ENCODE measurements at places on chromosomes 1 and 21. TPM values are rescaled to one million over a fixed set of nuclear protein-coding genes. Genes with fewer than 3 reads are reported as not detected.
A peak's percentile ranks its signal among the peaks of the same experiment; 100 is the strongest.

DNA sequence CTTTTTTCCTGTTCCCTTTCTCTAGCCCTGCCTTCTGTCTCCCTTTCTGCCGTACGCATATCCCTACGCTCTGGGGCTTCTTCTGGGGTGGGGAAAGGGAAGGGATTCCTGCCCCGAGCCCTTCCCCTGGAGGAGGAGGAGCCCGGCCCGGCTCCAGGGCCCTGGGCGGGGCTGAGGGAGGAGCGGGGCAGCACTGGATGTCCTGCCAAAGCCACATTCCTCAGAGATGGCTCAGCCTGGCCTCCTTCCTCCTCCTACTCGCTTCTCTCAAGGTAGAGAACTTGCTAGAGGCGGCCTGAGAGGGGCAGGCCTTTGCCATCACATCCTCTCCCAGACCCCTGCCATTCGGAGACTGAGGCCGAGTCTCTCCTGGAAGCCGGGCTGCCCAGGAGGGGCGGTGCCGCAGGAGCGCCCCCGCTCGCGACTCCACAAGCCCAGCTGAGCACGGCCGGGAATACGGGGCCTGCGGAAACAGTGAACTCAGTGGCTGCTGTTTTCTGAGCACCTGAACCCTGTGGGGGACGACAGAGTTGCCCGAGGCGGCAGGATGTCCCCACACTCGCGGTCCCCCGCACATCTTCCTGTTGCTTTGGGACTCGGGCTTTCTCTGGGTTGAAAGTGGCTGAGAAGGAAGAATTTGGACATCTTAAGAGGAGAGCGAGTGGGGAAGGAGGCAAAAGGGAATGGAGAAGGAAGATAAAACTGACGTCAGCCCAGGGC is 12.2 kb downstream of the ADAMTSL4 start:
- DNase-seq = peak; percentile 99
- H3K4me3 ChIP-seq = peak overlapping the region; percentile 61
- peaks cover 27% of the 10 kb centered on the region for H3K36me3 ChIP-seq
- H3K4me1 ChIP-seq = peaks cover 74% of the 10 kb centered on the region

DNA sequence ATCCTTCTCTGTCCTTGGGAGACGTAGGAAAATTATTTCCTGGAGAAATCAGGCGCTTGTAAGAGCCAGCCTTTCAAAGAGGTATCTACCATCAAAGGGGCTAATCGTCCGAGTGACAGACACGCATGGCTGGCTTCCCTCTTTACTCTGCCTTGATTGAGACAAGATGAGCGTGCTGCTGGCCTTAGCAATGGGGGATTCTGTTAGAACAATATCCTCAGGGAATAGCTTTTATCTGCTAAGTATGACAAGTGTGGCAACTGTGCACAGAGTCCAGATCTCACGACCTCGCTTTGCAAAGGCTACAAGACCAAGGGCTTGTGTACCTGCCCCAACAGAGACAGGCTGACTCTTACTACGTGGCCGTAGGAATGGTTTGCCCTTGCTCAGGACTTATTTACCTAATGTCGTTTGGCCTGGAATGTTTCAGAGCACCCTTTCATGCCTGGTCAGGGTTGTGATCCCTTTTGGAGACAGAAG is 417.1 kb downstream of the KIF26B start:
- H3K4me3 ChIP-seq = no peak overlapping the region
- no peak overlapping the region for H3K27ac ChIP-seq
- no peaks in the 10 kb centered on the region for H3K36me3 ChIP-seq
- H3K27me3 ChIP-seq = peaks cover 2% of the 10 kb centered on the region
- peaks cover 6% of the 10 kb centered on the region for H3K4me1 ChIP-seq

DNA sequence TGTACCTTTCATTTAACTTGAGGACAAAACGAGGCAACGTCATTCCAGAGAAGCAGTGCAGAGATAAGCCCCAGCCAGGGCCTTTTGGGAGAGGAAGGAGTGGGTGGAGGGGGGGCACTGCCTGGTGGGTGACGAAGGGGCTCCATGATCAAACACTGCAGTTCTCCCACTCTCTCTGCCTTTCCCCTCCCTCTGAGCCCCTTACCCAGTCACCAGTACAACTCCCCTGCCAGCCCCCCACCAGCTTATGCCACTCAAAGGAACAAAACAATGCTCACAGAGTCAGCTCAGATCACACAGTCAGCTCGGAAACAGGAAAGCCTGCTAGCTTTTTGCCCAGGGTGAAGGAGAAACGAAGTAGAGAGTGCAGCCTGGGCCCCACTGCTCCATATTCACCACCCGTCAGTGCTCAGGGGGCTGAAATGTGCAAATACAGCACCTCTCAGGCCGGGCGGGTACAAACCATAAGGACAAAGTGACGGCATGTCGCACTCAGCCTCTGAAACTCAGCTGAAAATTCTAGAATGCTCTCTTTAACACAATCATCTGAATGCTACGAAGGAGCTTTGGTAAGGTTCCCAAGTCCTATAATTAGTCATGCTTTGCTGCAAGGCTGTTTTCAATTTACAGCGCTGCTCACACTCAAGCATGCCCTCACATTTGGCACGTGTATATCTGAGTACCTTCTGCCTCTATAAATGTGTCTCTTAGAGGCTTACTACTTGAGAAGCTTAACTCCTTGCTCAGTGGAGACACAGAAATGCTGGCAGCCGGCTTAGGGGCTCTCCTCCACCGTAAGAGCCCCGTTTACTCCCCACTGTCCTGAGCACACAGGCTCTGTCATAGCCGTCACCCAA is 65.8 kb upstream of the RAB4A start:
- peaks cover 27% of the 10 kb centered on the region for H3K4me1 ChIP-seq
- no peaks in the 10 kb centered on the region for H3K27me3 ChIP-seq
- no peaks in the 10 kb centered on the region for H3K36me3 ChIP-seq
- H3K4me3 ChIP-seq = no peak overlapping the region

DNA sequence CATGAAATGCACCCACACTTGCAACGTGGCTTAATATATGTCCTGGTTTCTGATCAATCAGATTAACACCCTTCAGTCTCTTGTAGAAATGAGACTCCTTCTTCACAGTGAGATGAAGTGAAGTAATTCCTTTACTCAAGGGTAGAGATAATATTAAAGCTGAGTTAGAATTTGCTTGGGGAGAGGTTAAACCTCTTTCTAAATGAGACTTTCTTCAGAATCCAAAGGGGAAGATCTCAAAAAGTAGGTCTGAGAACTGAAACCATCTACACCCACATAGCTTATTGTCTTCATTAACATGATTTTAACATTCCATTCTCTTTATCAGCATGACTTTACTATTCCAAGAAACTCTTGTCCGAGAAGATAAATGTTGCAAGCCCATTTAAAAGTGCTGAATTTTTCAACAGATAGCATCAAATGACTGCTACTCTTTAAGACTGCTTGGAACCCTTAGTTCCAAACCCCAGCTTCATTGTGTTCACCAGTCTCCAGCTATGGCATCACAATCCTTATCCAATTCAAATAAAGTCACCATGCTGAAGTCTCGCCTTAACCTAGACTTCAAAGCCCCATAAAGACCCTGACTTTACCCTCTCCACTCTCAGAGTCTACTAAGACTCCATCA is 19.2 kb upstream of the TRAF3IP3 start:
- no peak overlapping the region for H3K27ac ChIP-seq
- no peak for DNase-seq
- no peaks in the 10 kb centered on the region for H3K4me1 ChIP-seq
- no peak overlapping the region for H3K4me3 ChIP-seq
- H3K36me3 ChIP-seq = no peaks in the 10 kb centered on the region
- H3K27me3 ChIP-seq = no peaks in the 10 kb centered on the region

- H3K27me3 ChIP-seq = no peaks in the 10 kb centered on the region
- H3K4me1 ChIP-seq = no peaks in the 10 kb centered on the region
- no peak overlapping the region for H3K4me3 ChIP-seq
- no peak for DNase-seq
- no peak overlapping the region for H3K27ac ChIP-seq
- H3K36me3 ChIP-seq = no peaks in the 10 kb centered on the region
These were observed 182.1 kb upstream of the DMRTA2 start for GRCh38 chr1:50605186-50605875.

GRCh38 chr1:25556791-25557476 is 13.5 kb downstream of the LDLRAP1 start:
- H3K36me3 ChIP-seq = peaks cover 29% of the 10 kb centered on the region
- no peak overlapping the region for H3K27ac ChIP-seq
- DNase-seq = no peak
- peaks cover 50% of the 10 kb centered on the region for H3K4me1 ChIP-seq
- no peaks in the 10 kb centered on the region for H3K27me3 ChIP-seq
- no peak overlapping the region for H3K4me3 ChIP-seq

GRCh38 chr1:21508580-21509350 is 458 bp upstream of the ALPL start:
- peaks cover 11% of the 10 kb centered on the region for H3K4me1 ChIP-seq
- no peak overlapping the region for H3K4me3 ChIP-seq
- H3K27me3 ChIP-seq = peaks cover 65% of the 10 kb centered on the region
- DNase-seq = peak; percentile 54

GRCh38 chr1:173878251-173878650 is 10.1 kb downstream of the ZBTB37 start:
- no peaks in the 10 kb centered on the region for H3K4me1 ChIP-seq
- peaks cover 20% of the 10 kb centered on the region for H3K36me3 ChIP-seq
- no peak overlapping the region for H3K27ac ChIP-seq
- no peaks in the 10 kb centered on the region for H3K27me3 ChIP-seq

GRCh38 chr1:40075266-40075665 is 21.8 kb downstream of the PPT1 start:
- H3K4me1 ChIP-seq = no peaks in the 10 kb centered on the region
- H3K36me3 ChIP-seq = peaks cover 63% of the 10 kb centered on the region
- DNase-seq = no peak
- H3K27me3 ChIP-seq = no peaks in the 10 kb centered on the region
- no peak overlapping the region for H3K4me3 ChIP-seq

DNA sequence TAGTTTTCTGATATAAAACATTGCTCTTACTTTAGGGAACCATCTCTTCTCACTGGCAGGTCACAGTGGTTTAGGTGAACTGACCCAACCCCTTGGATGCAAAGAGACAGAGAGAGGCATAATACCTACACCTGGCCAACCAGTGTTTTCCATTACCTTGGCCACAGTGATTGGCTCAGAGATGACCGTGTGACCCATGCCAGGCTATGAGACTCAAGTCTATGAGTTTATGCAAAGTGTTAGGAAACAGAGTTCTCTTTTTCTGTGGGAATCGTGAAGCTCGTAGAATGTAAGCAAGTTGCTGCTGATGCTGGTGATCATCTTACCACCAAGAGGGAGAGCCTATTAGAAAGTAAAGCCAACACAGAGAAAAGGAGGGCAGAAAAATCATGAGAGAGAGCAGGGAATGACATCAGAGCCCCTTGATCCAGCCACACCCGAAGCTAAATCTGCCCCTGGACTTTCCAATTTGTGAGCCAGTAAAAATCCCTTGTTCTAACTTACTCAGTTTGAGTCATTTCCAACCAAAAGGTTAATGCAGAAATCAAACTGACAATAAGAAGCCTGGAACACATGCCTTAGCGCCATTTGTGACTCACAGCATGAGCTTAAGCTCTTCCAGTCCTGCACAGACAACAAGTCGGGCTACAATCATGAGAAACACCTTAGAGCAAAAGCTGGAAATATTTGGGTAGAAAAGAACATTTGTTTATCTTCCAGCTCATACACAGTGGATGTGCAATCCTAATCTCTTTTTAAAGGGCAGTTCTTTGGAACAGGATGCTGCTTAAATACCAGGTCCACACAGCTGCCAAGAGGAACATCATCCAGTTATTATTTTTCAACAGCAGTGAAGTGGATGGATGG is 81.3 kb upstream of the KAZN start:
- H3K4me1 ChIP-seq = peaks cover 15% of the 10 kb centered on the region
- no peaks in the 10 kb centered on the region for H3K27me3 ChIP-seq
- peak; percentile 87 for DNase-seq

DNA sequence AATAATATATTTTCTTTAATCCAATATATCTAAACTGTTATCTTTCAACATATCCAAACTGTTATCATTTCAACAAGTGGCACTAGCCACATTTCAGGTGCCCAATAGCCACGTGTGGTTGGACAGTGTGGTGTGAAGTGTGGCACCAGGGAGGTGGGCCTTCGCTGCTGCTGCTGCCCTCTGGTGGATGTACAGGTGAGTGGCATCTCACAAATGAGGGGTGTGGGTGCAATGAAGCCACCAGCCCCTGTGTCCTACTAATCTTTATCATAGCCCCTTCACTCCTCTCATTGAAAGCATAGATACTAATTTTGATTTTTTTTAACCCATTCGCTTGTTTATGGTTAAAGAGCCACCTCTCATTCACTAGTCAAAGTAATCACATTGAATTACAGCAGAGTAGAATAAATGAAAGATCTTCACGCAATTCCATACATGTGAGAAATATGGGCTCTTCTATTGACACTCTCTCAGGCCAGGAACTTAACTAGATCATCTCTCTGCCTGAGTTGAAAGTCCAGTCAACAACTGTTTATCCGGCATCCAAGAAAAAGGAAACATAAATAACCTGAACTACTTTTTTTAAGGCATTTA is 499.2 kb downstream of the OMA1 start:
- DNase-seq = peak; percentile 4
- no peaks in the 10 kb centered on the region for H3K4me1 ChIP-seq
- H3K4me3 ChIP-seq = no peak overlapping the region
- H3K27me3 ChIP-seq = no peaks in the 10 kb centered on the region
- no peaks in the 10 kb centered on the region for H3K36me3 ChIP-seq

DNA sequence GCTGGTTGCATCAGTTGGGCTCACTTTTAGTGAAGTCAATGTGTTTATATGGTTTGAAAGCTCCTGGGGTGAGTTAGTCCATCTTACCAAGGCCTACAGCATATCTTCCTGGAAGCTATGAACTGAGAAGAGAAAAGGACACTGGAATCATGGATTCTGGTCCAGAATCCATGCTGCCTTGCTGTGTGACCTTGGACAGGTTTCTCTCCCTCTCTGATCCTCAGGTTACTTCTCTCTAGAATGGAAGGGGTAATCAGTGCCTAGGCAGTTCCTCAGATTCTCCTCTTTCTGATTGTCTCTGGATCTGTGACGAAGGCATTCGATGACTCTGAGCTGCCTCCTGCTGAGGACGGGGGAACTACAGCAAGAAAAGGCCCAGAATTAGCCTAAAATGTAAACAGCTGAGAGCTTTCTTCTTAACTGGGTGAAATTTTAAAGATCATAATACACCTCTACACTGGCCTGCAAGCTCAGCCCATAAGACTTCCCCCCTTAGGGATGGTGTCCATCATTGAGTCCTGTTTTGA is 425.0 kb upstream of the VAMP3 start:
- H3K4me3 ChIP-seq = no peak overlapping the region
- H3K36me3 ChIP-seq = no peaks in the 10 kb centered on the region
- H3K27me3 ChIP-seq = peaks cover 2% of the 10 kb centered on the region
- no peak for DNase-seq
- H3K4me1 ChIP-seq = peaks cover 7% of the 10 kb centered on the region

GRCh38 chr1:9894115-9894514 is 16.0 kb downstream of the CTNNBIP1 start:
- peaks cover 13% of the 10 kb centered on the region for H3K36me3 ChIP-seq
- DNase-seq = no peak
- no peak overlapping the region for H3K4me3 ChIP-seq
- no peaks in the 10 kb centered on the region for H3K27me3 ChIP-seq
- H3K4me1 ChIP-seq = peaks cover 24% of the 10 kb centered on the region

- DNase-seq = no peak
- no peak overlapping the region for H3K27ac ChIP-seq
- no peaks in the 10 kb centered on the region for H3K27me3 ChIP-seq
- no peak overlapping the region for H3K4me3 ChIP-seq
- H3K4me1 ChIP-seq = no peaks in the 10 kb centered on the region
These were observed 57.9 kb downstream of the PHTF1 start for GRCh38 chr1:113701429-113701828.

MAB21L3 gene
- total RNA-seq = not detected

MPL gene
- 0.09 TPM for total RNA-seq

PLPPR4 gene
- 6.5 TPM for total RNA-seq

BATF3 gene
- total RNA-seq = 2.3 TPM

RPL22 gene
- total RNA-seq = 581 TPM

SNX7 gene
- 36.4 TPM for total RNA-seq

RXRG gene
- total RNA-seq = 53.0 TPM

DDX59 gene
- 19.5 TPM for total RNA-seq

S100A16 gene
- 45.4 TPM for total RNA-seq

IRF6 gene
- total RNA-seq = 0.49 TPM
